ENCODE measurements at places on chromosomes 11 and 22.

DNA sequence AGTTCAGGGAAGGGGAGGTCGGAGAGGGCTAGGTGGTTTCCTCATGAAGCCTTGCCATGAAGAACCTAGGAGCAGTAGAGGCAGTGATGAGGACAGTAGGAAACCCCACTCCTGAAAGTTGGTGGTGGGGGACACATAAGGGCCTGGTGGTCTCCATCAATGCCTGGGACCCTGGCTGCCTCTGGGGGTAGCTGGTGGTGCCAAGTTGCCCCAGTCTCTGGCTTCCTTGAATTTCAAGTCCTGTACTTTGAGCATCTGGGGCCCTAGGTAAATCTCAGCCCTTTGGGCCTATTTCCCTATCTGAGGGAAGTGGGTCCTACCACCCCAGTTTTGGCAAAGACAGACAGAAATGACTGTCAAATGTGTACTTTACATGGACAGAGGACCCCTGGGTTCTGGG, 28.1 kb downstream of the AMPD3 start:
- no peak for DNase-seq

- DNase-seq: no peak
Observed at GRCh38 chr22:24685531-24686190, 82.7 kb downstream of the GGT1 start.

DNA sequence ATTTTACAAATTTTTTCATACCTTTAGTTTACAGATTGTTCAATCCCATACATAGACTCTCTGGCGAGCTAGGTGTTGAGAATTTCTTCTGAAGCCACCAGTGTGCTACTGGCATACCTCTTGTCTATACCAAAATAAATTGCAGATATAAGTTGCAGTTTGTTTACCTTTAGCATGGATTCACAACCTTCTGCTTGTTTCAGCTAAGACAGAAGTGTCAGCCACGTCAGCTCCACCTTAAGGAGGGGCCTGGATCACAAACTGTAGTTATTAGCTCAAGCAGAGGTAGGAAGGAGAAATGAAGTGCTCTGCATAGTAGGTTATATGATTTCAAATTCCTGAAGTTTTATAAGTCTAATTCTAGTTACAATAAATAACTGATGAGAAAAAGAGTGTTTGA, at the start of gene NXPE4:
Gene NXPE4 (minus strand): TSS at position 216 of the 400 bp plus-strand sequence. CDS start 1,027 bp downstream, outside the sequence.
- no peak for DNase-seq

GRCh38 chr11:123218451-123218850, 23.4 kb upstream of the CLMP start:
- no peak for DNase-seq

- no peak for DNase-seq
Observed at GRCh38 chr22:23769321-23769965, 1.7 kb upstream of the CHCHD10 start.

GRCh38 chr22:50274771-50275170, 4.6 kb upstream of the MAPK11 start:
- DNase-seq: no peak

DNA sequence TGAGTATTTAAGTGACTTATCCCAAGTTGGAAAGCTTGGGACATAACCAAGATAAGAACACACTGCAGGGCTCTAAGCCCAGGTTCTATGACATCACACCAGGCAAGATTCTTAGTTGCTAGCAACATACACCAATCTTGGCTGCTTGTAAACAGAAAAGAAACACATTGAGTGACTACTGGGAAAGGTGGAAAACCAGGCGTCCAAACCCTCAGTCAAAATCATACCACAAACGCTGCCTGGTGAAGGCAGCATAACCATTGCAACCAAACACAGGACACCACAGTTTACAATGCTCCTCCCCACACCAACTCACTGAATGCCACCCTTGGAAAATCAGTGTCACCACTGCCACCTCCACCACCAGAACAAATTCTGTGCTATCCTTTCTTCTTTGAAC, 379.9 kb downstream of the TTC28 start:
- no peak for DNase-seq

DNA sequence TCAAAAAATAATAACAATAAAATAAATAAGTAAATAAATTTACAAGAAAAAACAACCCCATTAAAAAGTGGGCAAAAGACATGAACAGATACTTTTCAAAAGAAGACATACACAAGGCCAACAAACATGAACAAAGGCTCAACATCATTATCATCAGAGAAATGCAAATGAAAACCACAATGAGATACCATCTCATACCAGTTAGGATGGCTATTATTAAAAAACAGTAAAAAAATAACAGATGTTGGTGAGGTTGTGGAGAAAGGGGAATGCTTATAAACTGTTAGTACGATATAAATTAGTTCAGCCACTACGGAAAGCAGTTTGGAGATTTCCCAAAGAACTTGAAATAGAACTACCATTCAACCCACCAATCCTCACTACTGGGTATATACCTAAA, 44.6 kb downstream of the PRCP start:
- DNase-seq: no peak

- DNase-seq: no peak
Observed at GRCh38 chr11:57506522-57506921, 9.0 kb downstream of the SLC43A1 start.

GRCh38 chr11:34280945-34281872, 76.6 kb downstream of the ABTB2 start:
- DNase-seq: no peak

GRCh38 chr11:66274219-66274618, 3.8 kb upstream of the CNIH2 start:
- DNase-seq: no peak

DNA sequence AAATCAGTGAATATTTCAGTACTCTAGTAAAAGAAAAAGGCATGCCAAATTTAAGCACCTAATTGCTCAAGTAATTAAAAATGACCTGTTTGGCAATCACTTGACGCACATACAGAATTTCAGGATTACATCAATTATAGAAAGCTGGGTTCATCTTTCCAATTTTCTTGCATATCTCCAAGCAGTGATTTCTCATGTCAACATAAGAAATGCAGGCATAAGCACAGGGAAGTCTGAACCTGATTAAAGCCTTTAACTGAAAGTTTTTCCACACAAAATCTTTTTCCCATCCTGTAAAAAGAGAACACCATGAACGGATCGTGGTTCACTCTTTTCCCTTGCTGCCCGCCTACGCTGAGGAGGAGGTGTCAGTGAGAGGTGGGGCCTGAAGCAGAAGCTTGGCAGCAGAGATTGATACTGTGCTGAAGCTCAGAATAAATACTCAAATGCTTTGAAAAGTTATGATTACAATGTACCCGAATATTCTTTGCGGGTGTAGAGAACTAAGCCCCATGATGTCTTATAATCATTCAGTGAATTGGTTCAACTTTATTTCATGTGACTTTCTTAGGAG, 704.1 kb upstream of the CCDC90B start:
- no peak for DNase-seq

DNA sequence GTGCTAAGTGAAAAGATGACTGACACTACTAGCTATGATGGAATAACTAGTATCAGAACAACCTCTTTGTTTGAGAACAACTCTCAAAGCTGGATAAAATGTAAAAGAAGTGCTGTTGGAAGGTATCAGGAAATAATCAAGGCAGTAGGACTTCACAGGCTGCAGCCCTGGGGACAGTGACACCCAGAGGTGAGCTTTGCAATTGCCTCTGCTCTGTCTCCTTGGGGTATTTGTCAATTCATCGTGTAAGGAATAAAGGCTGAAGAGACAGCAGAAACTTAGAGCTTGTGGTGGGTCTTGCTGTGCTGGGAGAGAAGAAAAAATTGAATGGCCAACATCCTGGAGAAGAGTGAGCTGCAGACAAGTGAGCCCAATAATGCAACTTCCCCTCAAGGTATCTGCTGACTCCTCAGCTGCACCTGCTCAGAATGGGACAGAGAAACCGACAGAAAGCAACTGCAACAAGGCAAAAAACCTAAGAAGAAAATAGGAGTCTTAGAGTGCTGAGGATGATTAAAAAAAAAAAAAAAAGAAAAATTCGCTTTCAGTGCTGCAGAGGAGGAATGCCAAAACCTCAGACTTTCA, 141.1 kb downstream of the RCN1 start:
- DNase-seq: peak; percentile 39

- DNase-seq: no peak
Observed at GRCh38 chr22:19875531-19876313, 21.0 kb upstream of the GNB1L start.

DNA sequence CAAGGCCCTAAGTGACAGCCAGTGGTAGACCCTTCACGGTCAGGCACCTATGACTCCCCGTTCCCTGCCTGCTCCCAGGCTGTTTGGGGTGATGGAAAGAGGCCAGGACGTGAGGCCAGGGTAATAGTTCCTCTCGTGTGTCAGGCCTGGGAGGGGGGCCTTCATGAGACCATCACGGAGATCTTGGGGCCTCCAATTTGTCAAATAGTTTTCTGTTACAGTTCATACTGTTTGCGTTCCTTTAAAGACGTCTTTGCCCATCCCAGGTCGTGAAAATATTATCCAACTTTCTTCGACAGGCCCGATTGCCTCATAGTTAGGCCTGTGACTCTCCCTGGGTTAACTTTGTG, 62.2 kb upstream of the KCNQ1OT1 start:
- no peak for DNase-seq

GRCh38 chr11:12787847-12788246, 113.6 kb downstream of the TEAD1 start:
- DNase-seq: no peak

- no peak for DNase-seq
Observed at GRCh38 chr22:39962071-39962470, 1.9 kb downstream of the TMA7B start.

- no peak for DNase-seq
Observed at GRCh38 chr11:69138265-69138664, 17.5 kb upstream of the SMIM38 start.

DNA sequence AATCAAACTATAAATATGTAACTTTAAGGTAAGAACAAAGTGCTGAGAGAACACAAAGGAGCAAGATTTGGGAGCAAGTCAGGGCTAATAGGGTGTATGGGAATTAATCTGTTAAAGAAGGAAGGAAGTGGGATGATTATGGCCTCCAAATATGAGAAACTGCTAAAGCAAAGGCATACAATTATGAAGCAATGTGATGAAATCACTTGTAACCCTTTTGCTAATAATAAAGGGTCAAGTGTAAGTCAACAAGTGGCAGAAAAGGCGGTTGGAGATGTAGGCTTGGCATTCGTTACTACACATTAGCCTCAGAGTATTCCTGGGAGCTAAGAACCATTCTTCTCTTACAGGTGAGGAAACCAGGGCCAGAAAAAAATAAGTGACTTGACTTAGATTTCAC, 1002.3 kb upstream of the TENM4 start:
- DNase-seq: no peak

DNA sequence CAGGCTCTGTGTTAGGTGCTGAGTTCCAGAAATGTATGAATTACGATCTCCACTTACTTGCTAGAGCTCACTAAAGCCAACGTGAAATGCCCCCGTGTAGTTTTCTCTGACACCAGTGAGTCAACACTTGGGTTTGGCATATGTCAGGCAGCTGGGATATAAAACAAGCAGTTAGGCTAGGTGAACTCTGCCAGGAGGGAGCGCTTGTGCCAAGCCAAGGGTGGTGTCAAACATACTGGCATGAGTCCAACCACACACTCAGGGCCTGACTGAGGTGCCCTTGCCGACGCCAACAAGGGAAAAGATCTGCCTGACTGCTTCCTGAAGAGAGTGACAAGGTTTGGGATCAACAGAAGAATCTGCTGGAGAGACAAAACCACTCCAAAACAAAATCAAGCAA, 167.8 kb upstream of the NARS2 start:
- no peak for DNase-seq

- no peak for DNase-seq
Observed at GRCh38 chr22:34608540-34609115, 457.3 kb upstream of the ISX start.

DNA sequence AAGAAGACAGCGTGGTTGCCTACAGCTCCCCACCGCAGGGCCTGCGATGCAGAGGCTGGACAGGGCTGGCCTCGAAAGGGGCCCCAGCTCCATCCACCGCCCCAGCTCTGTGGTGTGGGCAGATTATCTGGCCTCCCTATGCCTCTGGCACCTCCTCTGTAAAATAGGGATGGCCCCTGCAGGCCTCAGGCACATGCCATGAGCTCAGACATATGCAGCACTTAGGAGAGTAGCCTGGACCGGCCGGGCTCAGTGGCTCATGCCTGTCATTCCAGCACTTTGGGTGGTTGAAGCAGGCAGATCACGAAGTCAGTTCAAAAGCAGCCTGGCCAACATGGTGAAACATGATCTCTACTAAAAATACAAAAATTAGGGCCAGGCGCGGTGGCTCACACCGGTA, 7.4 kb downstream of the APOBEC3D start:
- no peak for DNase-seq

DNA sequence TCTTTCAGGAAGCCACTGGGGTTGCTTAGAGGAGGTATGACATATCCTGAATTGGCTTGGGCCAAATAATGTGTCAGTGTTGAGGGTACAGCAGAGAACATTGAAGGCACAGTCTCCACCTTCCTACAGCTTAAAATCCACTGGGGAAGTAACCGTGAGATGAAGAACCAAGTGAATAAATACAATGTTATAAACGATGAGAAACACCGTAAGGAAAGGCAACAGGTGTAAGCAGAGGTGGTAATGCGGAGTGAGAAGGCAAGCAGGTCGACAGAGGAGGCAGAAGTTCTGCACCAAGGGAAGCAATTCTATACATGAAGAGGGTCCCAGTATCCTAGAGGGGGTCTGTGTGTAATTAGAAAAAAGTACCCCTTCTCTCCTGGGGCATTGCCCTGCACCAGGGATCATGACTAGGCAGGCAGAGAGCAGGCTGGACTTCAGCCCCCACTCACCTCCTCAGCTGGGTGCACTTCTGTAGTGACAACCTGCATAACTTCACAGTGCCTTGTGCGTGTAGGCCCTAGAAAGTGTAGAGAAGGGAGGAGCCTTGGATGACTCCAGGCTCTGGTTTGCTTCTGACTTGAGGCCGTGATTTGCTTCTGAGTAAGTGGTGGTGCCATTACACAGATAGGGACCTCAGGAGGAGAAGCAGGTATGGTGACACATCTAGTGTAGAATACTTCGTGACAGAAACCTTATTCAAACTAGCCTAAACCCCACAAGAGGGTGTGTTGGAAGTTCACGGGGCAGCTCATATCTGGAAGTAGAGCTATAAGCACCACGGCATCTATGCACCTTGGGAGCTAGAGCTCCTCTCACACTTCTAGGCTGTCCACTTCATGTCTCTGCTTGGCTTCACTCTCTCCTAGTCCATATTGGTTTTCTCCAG, 4.9 kb downstream of the MYOD1 start:
- no peak for DNase-seq

- DNase-seq: no peak
Observed at GRCh38 chr11:107301878-107302277, 155.7 kb downstream of the CWF19L2 start.

GRCh38 chr11:115197031-115197430, 307.2 kb downstream of the CADM1 start:
- DNase-seq: no peak

DNA sequence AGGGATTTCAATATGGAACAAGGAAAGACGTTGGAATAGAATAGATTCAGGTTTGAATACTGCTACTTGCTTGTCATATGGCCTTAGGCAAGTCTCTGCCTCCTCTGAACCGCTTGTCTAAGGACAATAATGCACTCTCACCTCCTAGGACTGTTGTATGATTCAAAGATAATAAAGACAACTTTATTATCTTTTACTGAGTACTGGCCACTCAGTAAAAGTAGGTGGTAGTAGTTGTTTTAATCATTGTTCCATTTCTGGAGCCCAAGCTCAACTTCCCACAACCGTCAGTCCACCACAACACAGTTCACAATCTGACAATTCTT, 134.2 kb downstream of the ME3 start:
- DNase-seq: no peak

- peak; percentile 39 for DNase-seq
Observed at GRCh38 chr11:32435942-32436750, 807 bp upstream of the WT1 start.

GRCh38 chr11:15662285-15662684, 547.6 kb downstream of the INSC start:
- no peak for DNase-seq

- DNase-seq: no peak
Observed at GRCh38 chr22:33577862-33578411, 342.3 kb downstream of the LARGE1 start.

Data from HTR-8/SVneo (cell line).